Stimulated activated CD4-positive, alpha-beta T cell treated with anti-CD3 and anti-CD28 coated beads, Interleukin-15, amount 100 ng/mL, for 1 hour (primary cell): ENCODE measurements at places on chromosomes 11 and 22.

- no peak for DNase-seq
Observed at GRCh38 chr11:65883058-65883761, 3.6 kb downstream of the CTSW start.

DNA sequence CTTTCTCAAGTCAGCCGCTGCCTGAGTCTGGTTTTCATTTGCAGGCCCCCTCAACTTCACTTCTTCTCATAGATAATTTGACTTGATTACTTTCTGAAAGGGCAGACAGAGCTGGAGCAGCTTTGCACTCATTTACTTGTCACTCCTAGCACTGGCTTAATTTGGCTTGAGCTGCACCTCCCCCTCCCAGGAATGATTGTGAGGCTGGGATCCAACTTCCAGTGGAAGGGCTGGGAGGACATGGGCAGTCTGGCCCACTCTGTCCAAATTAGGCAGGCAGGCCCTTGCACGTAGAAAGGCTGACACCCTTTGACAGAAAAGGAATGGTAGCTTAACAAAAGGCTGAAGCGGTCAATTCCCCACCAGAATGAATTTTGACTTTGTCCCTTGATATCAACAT is 453.9 kb downstream of the ETS1 start:
- no peak for DNase-seq

DNA sequence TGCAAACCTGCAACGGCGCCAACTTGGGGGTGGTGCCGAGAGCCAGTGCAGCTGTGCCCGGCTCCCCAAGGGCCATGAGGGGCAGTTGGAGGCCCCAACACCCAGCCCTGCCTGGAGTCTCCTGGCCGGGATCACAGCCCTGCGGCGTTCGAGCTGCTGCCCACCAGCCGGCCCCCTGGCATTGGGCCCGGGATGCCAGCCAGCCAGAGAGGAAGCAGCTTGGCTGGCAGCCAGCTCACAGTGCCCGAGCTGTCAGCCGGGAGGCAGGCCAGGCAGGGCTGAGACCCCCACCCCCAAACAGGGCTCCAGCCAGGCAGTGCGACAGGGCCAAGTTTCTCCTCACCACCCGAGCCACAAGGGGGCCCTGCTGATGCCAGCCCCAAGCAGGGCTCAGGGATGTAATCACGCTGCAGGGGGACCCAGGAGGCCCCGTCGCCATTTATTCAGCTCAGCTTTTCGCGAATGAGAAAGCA is 26.0 kb upstream of the TCF20 start:
- DNase-seq, result no peak

DNA sequence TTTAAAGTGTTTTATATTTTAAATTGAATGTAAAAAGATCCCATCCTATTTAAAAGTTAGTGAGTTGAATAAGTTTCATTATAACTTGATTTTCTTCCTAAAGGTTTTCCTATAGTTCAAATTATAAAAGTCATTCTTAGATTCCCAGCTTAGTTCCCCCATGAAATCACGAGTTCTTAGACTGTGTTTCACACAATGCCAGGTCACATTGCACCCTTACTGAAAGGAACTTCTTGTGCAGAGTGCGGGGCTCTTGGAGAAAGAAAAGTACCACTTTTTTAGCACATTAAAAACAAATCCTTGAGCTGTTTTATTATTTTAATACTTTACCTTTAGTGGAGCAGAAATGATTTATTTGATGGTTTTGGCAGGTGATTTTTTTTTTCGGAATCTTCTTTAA is 15.6 kb downstream of the GRAP2 start:
- DNase-seq, result no peak

DNA sequence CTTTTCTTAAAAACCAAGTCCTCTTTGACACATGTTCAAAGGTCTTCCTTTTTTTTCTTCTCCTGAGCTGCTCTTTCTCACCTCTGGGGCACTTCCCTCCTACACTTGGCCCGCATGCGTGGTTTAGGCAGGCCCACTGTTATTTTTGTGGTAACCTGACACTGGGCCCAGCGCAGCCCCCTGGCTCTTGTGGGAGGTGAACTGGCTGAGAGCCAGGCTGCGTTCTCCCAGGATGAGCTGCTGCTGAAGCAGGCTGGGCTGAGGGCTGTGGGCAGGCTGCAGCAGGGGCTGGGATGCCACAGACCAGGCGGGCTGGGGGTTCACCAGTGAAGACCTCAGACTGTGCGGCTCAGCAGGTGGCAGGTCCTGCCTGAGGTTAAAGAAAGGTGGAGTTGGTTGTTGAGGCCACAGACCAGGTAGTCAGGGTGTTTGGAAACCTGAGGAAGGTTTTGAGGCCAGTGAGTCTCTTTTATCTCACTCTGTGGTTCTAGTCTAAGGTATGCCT is 72.4 kb downstream of the TEAD1 start:
- DNase-seq, result no peak

- DNase-seq, result no peak
Observed at GRCh38 chr22:17922925-17923903, 101.1 kb downstream of the MICAL3 start.

DNA sequence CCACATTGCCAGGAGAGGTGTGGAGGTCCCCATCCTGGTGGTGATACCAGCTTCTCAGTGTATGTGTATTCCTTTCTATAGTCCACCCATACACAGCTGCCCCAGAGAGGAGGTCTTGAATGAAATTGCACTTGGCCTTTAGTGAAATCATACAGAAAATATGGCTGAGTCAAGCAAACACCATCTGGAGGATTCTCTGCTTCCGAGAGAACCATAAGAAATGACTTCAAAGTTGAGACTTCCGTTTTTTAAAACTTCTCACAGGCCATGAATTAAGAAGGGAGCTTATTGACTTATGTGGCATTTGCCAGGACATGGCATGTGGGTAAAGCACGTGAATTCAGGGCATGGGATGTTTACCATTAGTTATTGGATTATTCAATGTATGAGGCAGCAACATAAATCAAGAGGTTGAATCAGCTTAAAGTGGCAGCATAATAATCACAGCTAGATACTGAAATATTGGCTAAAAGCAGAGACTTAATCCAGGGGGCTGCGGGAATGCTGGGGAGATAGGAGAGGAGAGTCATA is 119.1 kb upstream of the MTNR1B start:
- DNase-seq, result no peak

- no peak for DNase-seq
Observed at GRCh38 chr11:66183494-66184048, 84.9 kb upstream of the RAB1B start.

- DNase-seq, result no peak
Observed at GRCh38 chr11:9180784-9181183, 84.4 kb downstream of the DENND5A start.

DNA sequence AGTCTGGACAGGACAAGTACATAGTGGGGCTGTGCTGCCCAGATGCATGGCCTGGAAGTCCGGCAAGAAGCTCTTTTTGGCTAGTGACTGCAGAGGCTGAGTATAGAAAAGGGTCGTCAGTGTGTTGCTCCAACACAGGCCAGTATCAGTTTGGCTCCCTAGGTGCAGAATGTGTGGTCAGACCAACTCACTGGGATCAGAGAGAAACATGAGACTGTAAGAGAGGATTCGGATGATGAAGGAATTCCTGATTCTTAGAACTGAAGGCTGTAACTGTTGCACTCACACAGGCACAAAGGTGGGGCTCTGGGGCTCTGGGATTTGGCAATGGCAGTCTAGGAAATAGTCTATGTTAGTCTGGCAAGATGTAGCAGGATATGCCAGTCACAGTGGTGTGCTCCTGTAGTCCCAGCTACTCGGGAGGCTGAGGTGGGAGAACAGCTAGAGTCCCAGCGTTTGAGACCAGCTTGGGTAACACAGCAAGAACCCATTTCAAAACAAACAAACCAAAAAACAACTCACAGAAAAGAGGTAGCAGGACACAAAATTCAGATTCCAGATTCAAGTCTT is 11.1 kb upstream of the UPB1 start:
- DNase-seq, result no peak

GRCh38 chr11:75508051-75508561 is 17.6 kb downstream of the GDPD5 start:
- no peak for DNase-seq

DNA sequence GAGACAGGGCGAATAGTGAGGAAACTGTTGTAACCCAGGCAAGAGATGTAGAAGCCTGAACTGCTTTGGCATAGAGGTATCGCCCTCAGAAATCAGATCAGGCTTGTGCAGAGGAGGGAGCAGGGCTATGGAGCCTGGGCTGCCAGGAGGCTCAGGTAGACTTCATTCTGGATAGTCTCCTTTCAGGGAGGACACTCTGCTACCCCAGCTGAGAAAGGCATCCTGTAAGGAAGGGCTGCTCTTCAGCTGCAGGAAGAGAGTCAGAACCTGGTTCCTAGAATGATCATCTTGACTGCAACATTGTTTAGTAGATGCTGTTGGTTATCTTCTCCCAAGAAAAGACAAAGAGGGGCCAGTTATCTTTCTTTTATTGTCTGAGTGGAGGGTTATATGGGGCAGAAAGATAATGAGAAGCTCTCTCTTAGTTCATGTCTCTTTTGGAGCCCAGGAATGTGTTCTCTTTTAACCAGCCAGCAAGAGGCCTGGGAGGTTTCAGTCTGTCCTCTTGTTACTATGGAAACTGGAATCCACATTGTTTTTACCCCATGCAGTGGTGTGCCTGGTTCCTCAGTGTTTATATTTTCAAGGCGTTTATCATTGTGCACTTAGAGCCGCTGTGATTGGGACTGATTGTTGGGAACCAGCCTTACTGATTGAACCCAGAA is 95.7 kb downstream of the STIM1 start:
- no peak for DNase-seq

DNA sequence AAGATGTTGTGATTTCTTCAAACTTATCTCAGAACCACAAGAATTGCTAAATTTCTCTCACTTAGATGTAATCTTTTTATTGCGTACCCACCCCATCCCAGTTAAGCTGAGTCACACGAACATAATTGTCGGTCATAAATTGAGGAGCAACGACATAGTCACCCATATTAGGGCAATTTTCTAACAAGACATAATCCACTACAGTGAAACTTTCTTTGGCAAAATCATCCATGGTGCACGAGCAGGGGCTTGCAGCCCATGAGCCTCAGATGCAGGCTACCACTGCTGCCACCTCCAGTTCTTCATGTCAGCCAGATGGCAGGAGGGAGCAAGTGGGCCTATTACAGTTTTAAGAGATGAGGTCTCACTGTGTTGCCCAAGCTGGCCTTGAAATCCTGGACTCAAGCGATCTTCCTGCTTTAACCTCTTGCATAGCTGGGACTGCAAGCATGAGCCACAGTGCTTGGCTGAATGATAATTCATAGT is 70.3 kb upstream of the GRK2 start:
- no peak for DNase-seq

- DNase-seq, result no peak
Observed at GRCh38 chr11:16126362-16126761, 230.0 kb downstream of the SOX6 start.

GRCh38 chr11:83680321-83680720 is 394.2 kb upstream of the CCDC90B start:
- no peak for DNase-seq

GRCh38 chr11:15569305-15570025 is 454.7 kb downstream of the INSC start:
- DNase-seq, result no peak

GRCh38 chr11:99973993-99974392 is 713.1 kb upstream of the ARHGAP42 start:
- no peak for DNase-seq

- DNase-seq, result no peak
Observed at GRCh38 chr11:57213342-57214097, 23.5 kb downstream of the APLNR start.

GRCh38 chr22:24751518-24751917 is 23.0 kb downstream of the PIWIL3 start:
- DNase-seq, result no peak

GRCh38 chr11:132423266-132423665 is 1052.9 kb downstream of the NTM start:
- DNase-seq, result no peak

GRCh38 chr11:95093548-95093947 is 3.9 kb downstream of the ENDOD1 start:
- no peak for DNase-seq

- no peak for DNase-seq
Observed at GRCh38 chr11:35671396-35672127, 9.0 kb downstream of the TRIM44 start.

DNA sequence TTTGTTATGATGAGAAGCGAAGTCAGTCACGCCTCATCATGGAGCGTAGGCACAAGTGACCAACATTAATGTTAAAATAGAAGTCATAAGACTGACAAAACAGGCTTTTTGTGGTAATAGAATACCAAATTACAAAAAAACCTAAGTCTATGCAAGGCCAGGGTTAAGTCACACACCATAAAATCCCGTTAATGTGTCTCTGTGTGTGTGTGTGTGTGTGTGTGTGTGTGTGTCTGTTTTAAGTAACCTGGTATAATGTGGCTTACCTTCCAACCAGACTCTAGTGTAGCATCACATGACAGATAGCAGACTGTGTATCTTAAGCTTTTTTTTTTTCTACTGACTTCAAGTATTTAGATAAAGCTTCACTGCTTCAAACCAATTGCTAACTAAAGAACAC is 38.0 kb downstream of the C11orf71 start:
- no peak for DNase-seq

GRCh38 chr22:33591946-33592345 is 328.3 kb downstream of the LARGE1 start:
- DNase-seq, result no peak

- no peak for DNase-seq
Observed at GRCh38 chr11:76265771-76266241, 59.5 kb upstream of the WNT11 start.

DNA sequence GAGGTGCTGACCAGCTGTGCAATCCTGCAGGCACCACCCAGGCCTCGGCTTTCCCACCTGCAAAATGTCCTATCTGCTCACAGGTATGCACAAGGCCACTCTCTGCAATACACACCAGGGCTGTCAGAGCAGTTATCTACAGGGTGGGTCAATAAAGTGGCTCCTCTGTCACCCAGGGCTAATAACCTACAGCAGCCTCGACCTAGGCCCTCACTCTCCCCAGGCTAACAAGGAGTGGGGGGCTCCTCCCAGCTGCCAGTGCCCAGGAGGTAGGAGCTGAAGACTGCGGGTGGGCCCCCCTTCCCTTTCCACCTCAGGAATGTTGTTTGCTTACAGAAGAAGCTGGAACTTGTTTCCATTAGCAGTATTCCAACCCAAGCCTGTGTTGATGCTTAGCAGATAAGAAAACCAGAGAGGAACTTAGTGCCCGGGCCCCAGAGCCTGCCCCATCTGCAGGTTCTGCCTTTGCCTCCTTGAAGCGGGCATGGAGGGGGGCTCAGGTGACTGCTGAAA is 26.8 kb downstream of the MYH9 start:
- no peak for DNase-seq

GRCh38 chr11:19552161-19552560 is 160.5 kb upstream of the NAV2 start:
- no peak for DNase-seq

DNA sequence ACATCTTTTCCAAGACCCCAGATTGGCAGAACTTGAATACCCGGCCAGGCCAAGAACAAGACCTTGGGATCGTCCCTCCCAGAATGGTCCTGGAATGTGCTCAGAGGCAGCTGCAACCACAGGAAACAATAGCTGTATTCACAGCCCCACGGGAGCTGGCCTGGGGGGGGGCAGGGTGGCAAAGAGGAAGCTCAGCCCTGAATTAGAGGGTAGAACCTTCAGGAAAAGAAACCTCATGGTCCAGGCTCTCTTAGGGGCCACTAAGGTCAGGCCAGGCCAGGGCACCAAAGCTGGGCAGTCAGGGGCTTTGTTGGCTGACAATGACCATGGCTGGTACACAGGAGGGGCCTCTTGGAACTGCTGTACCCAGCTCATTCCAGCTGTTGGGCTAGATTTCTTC is 17.3 kb downstream of the RPL27A start:
- no peak for DNase-seq

GRCh38 chr11:44848963-44849350 is 101.7 kb downstream of the TP53I11 start:
- DNase-seq, result no peak
